DND-41 (cell line): ENCODE measurements at places on chromosomes 6 and 20.

DNA sequence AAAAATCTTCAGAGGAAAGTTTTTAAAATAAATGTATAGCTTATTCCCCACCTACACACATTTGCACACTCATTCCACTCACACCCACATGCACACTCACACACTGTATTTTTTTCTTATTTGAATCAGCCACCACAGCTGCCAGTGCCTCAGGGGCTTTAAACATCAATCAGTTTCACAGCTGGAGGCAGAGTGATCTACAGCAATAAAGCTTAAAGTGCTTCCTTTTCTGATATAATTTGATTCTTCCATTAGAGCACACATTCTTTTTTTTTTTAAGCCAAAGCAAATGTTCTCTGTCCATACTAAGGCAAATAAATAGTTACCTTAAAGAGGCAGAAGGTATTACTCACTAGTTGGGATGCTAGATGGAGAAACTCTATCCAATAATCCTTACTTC lies 498.8 kb upstream of the POU3F2 start:
- H3K27ac ChIP-seq = no peak overlapping the region
- no peak for DNase-seq
- H3K4me1 ChIP-seq = no peaks in the 10 kb centered on the region
- no peaks in the 10 kb centered on the region for H3K36me3 ChIP-seq
- H3K27me3 ChIP-seq = no peaks in the 10 kb centered on the region

GRCh38 chr6:17393892-17394631 lies 667 bp downstream of the CAP2 start:
- no peak for DNase-seq
- no peaks in the 10 kb centered on the region for H3K4me1 ChIP-seq
- no peaks in the 10 kb centered on the region for H3K27me3 ChIP-seq
- H3K4me3 ChIP-seq = no peak overlapping the region
- no peaks in the 10 kb centered on the region for H3K36me3 ChIP-seq

DNA sequence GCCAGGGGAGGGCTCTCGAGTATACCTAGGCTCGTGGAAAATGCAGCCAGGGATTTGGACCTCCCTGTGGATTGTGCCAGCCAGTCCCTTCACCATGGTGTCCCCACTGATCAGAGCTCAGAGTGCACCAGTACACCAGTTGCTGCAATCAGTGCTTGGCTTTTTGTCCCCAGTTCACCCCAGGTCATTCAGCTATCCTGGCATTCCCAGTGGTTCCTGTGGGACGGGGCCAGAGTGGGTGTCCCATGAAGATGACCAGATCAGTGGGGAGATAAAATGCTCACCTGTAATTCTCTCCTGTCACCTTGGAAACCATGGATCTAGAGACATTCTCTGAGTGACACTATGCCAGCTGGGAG lies 23.8 kb downstream of the MAS1 start:
- no peaks in the 10 kb centered on the region for H3K36me3 ChIP-seq
- H3K4me3 ChIP-seq = no peak overlapping the region
- no peaks in the 10 kb centered on the region for H3K4me1 ChIP-seq
- H3K27me3 ChIP-seq = no peaks in the 10 kb centered on the region

- no peaks in the 10 kb centered on the region for H3K4me1 ChIP-seq
- DNase-seq = no peak
- H3K27ac ChIP-seq = no peak overlapping the region
- H3K36me3 ChIP-seq = no peaks in the 10 kb centered on the region
- peaks cover 4% of the 10 kb centered on the region for H3K27me3 ChIP-seq
- H3K4me3 ChIP-seq = no peak overlapping the region
Observed at GRCh38 chr6:3593161-3593560, 136.3 kb upstream of the SLC22A23 start.

DNA sequence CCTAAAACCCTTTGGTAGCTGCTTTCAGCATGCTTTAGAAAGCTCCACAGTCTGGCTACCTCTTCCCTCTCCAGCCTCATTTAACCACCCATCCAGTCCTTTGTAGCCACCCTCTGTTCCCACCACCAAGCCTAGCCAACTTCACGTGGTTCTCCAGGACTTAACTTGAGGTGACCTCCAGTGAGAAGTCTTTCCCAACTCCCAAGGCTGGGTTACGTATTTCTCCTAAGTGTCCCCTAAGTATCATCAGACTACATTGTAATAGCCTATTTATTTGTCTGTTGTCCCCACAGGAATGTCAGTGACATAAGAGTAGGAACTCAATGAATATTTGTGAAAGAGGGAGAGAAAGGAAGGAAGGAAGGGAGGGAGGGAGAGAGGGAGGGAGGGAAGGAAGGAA lies 431.9 kb upstream of the JARID2 start:
- no peaks in the 10 kb centered on the region for H3K27me3 ChIP-seq
- DNase-seq = no peak
- H3K27ac ChIP-seq = no peak overlapping the region
- no peak overlapping the region for H3K4me3 ChIP-seq

- DNase-seq = no peak
- H3K4me3 ChIP-seq = no peak overlapping the region
- H3K27ac ChIP-seq = no peak overlapping the region
- no peaks in the 10 kb centered on the region for H3K4me1 ChIP-seq
Observed at GRCh38 chr20:52746190-52746589, 226.0 kb upstream of the TSHZ2 start.

GRCh38 chr6:112502351-112503090 lies 155.4 kb downstream of the RFPL4B start:
- H3K4me1 ChIP-seq = no peaks in the 10 kb centered on the region
- no peak overlapping the region for H3K27ac ChIP-seq
- H3K4me3 ChIP-seq = no peak overlapping the region
- DNase-seq = no peak
- no peaks in the 10 kb centered on the region for H3K27me3 ChIP-seq

- DNase-seq = no peak
- H3K4me1 ChIP-seq = no peaks in the 10 kb centered on the region
- H3K27me3 ChIP-seq = no peaks in the 10 kb centered on the region
- H3K36me3 ChIP-seq = no peaks in the 10 kb centered on the region
- no peak overlapping the region for H3K4me3 ChIP-seq
Observed at GRCh38 chr6:12842658-12843057, 126.1 kb downstream of the PHACTR1 start.

- peaks cover 10% of the 10 kb centered on the region for H3K36me3 ChIP-seq
- no peaks in the 10 kb centered on the region for H3K27me3 ChIP-seq
- peaks cover 86% of the 10 kb centered on the region for H3K4me1 ChIP-seq
- DNase-seq = no peak
- H3K4me3 ChIP-seq = no peak overlapping the region
Observed at GRCh38 chr6:106522562-106523250, 106.6 kb downstream of the RTN4IP1 start.

DNA sequence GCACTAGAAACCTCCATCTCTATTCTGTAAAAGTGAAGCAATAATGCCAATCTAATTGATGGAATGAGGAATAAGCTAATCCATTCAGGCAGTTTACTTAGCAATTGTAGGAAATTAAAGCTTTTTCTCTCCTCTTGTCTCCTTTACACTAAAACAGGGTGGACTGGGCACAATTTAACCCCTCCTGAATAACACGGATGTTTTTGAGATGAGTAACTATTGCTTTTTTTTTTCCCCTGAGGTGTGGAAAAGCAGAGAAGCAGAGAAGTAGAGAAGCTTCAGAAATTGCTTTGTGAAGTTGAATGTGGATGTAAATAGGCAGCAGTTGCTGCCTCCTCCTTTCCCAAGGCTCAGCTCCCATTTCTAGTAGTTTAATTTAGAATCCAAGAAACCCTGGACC lies 40.0 kb upstream of the GCNT2 start:
- no peaks in the 10 kb centered on the region for H3K4me1 ChIP-seq
- no peak for DNase-seq
- H3K4me3 ChIP-seq = no peak overlapping the region
- H3K27me3 ChIP-seq = no peaks in the 10 kb centered on the region
- H3K36me3 ChIP-seq = no peaks in the 10 kb centered on the region

GRCh38 chr20:52540509-52540908 lies 348.9 kb upstream of the ZFP64 start:
- no peak for DNase-seq
- no peak overlapping the region for H3K27ac ChIP-seq
- peaks cover 16% of the 10 kb centered on the region for H3K27me3 ChIP-seq
- H3K36me3 ChIP-seq = no peaks in the 10 kb centered on the region
- H3K4me3 ChIP-seq = no peak overlapping the region
- H3K4me1 ChIP-seq = no peaks in the 10 kb centered on the region

DNA sequence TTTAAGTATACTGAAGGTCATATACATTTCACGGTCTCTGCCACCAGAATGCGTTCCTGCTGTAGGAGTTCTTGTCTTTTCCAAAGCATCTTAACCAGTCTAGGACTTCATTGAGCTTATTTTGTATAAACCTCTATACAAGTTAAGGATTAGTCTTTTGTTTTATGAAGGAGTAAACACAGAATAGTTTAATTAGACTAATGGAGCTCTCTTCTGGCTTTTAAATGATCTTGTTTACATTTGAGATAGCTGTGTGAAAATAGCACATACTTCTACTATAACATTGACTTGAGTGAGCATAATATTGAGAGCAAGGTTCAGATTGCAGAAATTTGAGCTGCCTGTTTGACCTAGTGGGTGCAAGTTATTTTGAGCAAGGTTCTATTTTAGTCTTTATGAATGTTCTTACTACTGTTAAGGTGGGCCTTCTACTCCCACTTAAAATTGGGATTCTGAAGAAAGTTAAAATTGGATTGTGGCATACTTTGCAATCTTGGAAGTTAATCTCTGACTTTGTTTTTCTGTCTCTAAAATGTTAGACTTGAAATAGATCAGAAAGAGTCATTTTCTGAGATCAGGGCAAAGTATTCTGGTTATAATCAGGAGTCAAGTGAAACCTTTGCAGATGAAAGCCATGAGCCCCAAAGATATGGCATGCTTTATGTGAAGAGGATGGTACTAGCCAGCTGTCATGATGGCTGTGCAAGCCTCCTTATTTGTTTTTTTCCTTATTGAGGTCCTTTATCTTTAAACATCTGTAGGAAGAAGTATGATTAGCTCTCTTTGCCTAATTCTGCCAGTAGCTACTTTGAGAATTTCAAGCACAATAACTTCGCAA lies 41.8 kb downstream of the RPRD1B start:
- DNase-seq = no peak
- no peaks in the 10 kb centered on the region for H3K27me3 ChIP-seq
- H3K4me3 ChIP-seq = no peak overlapping the region
- no peaks in the 10 kb centered on the region for H3K4me1 ChIP-seq

- no peak for DNase-seq
- H3K4me1 ChIP-seq = no peaks in the 10 kb centered on the region
- H3K27ac ChIP-seq = no peak overlapping the region
- no peak overlapping the region for H3K4me3 ChIP-seq
Observed at GRCh38 chr6:134397676-134398075, 79.8 kb upstream of the SGK1 start.

DNA sequence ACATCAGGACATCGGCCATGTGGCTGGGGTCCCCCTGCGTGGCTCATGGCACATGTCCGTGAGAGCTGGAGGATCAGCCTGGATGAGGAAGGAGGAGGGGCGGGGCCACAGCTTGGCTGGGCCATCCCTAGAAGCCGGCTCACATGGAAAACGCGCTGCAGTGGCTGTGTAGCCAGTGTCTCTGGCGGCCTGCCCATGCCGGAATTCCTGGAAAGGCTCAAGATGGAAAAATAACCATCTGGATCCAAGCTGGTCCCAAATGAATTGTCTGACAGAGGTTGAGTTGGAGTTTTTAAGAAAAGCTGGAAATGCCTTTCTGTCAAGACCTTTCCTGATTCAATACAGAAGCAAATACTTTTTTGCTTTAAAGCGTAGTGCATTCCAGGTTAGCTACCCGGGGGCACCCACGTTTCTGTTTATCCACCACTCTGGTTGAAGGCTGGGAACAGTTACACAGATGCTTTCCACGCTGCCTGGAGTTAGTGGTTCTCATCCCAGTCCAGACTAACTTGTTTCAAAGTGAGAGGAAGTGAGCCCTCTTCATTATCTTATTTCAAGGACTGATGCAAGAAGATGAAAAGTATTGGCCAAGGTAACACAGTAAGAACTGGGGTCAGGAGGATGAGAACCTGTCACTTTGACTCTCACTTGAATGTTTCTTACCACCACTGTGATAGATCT lies 99.0 kb downstream of the GMPR start:
- H3K4me3 ChIP-seq = no peak overlapping the region
- DNase-seq = no peak
- H3K27me3 ChIP-seq = no peaks in the 10 kb centered on the region

DNA sequence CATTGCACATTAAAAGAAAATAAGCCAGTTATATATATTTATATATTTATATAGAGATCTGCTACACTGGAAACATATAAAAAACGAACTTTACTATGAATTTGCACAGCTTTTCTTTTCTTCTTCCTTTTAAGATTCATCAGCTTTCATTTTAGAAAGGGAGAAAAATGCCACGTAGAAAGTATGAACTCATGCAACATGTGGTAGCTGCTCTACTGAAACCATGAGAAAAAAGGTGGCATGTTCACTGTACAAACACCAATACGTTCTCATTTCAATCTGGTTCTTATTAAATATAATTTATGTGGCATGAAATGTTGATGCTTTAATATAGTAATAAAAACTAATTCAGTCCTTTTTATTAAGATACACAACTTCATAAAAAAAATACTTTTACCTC lies 68.8 kb upstream of the THEMIS start:
- no peak overlapping the region for H3K27ac ChIP-seq

DNA sequence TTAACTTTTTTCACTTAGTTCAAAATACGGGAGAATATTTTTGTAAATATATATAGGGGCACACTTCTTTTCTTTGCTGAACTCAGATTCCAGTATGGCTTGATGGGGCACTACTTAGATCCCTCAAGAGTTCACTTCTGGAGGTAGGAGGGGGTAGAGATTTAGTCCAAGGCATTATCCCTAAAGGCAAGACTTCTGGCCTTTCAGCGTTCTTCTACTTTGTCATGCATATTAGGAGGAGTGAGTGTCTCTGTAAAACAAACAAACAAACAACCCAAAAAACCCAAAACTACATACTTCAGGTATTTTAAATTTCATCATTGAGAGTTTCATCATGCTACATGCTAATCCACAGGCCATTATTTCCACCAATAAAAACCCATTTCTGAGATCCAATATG lies 32.0 kb downstream of the SMPDL3A start:
- H3K27ac ChIP-seq = no peak overlapping the region
- H3K27me3 ChIP-seq = peaks cover 17% of the 10 kb centered on the region
- no peak overlapping the region for H3K4me3 ChIP-seq

GRCh38 chr6:75144386-75144785 lies 61.5 kb downstream of the COL12A1 start:
- DNase-seq = no peak
- H3K36me3 ChIP-seq = no peaks in the 10 kb centered on the region
- no peaks in the 10 kb centered on the region for H3K4me1 ChIP-seq

GRCh38 chr6:81950877-81951276 lies 198.4 kb upstream of the TENT5A start:
- no peak overlapping the region for H3K4me3 ChIP-seq
- no peak for DNase-seq
- no peaks in the 10 kb centered on the region for H3K36me3 ChIP-seq
- no peaks in the 10 kb centered on the region for H3K4me1 ChIP-seq

- no peaks in the 10 kb centered on the region for H3K27me3 ChIP-seq
- no peaks in the 10 kb centered on the region for H3K36me3 ChIP-seq
- no peaks in the 10 kb centered on the region for H3K4me1 ChIP-seq
- no peak overlapping the region for H3K4me3 ChIP-seq
Observed at GRCh38 chr6:81073318-81073717, 679.2 kb downstream of the TENT5A start.
